ENCODE measurements at places on chromosomes 5 and 9. TPM values are rescaled to one million over a fixed set of nuclear protein-coding genes. Genes with fewer than 3 reads are reported as not detected.

DNA sequence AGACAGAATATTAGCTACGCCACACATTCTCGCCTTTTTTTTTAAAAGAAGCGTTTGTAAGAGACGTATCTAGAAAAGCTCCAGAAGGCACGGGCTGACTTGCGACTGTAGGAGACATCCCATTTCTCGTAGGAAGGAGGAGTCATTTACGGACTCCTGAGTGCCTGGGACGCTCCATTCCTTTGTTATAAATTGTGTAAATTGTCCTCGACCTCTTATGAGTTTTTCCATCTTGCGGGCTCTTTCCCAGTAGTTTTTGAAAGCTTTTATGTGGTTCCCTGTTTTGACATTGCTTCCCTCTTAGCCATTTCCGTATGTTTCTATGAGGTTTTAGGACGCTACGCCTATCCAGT lies 1.0 kb downstream of the RABL6 start:
- peak overlapping the region; percentile 65 for H3K4me3 ChIP-seq
- H3K27ac ChIP-seq = peak overlapping the region; percentile 83
- H3K4me1 ChIP-seq = peaks cover 45% of the 10 kb centered on the region
- H3K36me3 ChIP-seq = no peaks in the 10 kb centered on the region
- no peak for DNase-seq

DNA sequence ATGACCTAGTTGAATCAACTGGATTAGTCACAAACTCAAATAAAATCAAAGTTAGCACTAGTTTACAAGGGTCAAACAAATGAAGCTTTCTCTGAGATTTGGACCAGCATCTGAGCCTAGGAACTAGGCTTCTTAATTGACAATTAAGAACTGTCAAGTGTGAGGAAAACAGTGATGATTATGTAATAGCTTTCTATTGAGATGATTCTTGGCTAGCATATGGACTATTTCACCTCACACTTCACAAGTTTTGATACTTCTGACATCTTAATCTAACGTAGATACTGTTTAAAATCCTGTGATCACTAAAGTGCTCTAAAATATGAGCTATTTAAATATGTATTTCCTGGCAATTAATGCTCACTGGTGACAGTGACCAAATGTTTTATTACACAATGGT lies 542.9 kb downstream of the EFNA5 start:
- no peaks in the 10 kb centered on the region for H3K36me3 ChIP-seq
- DNase-seq = no peak
- no peak overlapping the region for H3K27ac ChIP-seq

DNA sequence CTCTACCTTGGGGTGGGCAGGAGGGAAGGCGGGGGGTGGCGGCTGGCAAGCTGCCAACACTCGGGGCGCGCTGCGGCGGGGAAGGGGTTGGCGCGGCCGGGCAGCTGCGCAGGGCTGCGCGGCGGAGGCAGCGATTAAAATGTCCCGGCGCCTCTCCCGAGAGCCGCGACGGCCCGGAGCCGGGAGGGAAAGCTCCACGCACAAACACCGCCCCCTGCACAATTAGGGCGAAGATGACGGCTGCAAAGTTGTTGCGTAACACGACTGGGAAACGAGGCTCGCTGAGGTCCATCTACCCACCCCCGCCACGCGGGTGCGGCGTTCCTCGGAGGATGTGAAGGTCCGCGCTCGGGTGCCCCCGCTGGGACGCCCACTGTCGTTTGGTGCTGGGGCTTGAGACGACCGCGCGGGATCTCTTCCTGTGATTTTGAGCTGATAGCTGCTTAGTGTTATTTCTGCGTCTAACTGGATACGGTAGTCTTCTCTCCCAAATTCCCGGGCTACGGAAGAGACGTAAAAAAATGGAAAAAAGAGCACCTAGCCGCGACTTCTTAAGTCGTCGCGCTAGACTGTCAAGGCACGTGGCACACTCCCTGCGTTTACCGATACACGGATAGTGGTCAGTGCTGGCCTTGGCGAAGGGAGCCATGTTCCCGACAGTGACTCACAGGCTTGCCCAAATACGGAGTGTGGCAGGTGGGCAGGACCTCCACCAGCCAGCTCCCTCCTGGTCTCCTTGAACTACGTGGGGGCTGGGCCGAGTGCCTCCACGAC lies 958 bp upstream of the NFIL3 start:
- H3K27me3 ChIP-seq = peaks cover 12% of the 10 kb centered on the region
- DNase-seq = peak; percentile 44
- H3K4me3 ChIP-seq = peak overlapping the region; percentile 64
- peak overlapping the region; percentile 30 for H3K27ac ChIP-seq
- no peaks in the 10 kb centered on the region for H3K36me3 ChIP-seq

APBA1 gene
- 0.90 TPM for total RNA-seq
